ENCODE measurements at places on chromosomes 7 and 10.

- no peak overlapping the region for H3K4me3 ChIP-seq
- no peak overlapping the region for H3K27ac ChIP-seq
- no peak for DNase-seq
- H3K27me3 ChIP-seq: peaks cover 15% of the 10 kb centered on the region
- no peaks in the 10 kb centered on the region for H3K4me1 ChIP-seq
These were observed 332.3 kb upstream of the PRKCQ start for GRCh38 chr10:6912424-6912823.

GRCh38 chr7:22123139-22123538 lies 177.4 kb upstream of the CDCA7L start:
- no peaks in the 10 kb centered on the region for H3K36me3 ChIP-seq
- H3K4me1 ChIP-seq: 0 out of 2 replicates have a peak, but pooled peaks cover 8% of the 10 kb centered on the region
- H3K27ac ChIP-seq: no peak overlapping the region
- no peak overlapping the region for H3K4me3 ChIP-seq
- no peak for DNase-seq

GRCh38 chr7:41294556-41295454 lies 408.1 kb downstream of the INHBA start:
- H3K4me3 ChIP-seq: no peak overlapping the region
- H3K36me3 ChIP-seq: no peaks in the 10 kb centered on the region
- no peaks in the 10 kb centered on the region for H3K4me1 ChIP-seq
- H3K27ac ChIP-seq: no peak overlapping the region
- no peaks in the 10 kb centered on the region for H3K27me3 ChIP-seq

GRCh38 chr7:29084832-29085231 lies 61.5 kb downstream of the CPVL start:
- no peak overlapping the region for H3K27ac ChIP-seq
- no peak overlapping the region for H3K4me3 ChIP-seq
- H3K27me3 ChIP-seq: peaks cover 5% of the 10 kb centered on the region
- DNase-seq: no peak
- H3K4me1 ChIP-seq: no peaks in the 10 kb centered on the region

Data from GM23248 (cell line).